ENCODE measurements at places on chromosomes 7 and 10.

DNA sequence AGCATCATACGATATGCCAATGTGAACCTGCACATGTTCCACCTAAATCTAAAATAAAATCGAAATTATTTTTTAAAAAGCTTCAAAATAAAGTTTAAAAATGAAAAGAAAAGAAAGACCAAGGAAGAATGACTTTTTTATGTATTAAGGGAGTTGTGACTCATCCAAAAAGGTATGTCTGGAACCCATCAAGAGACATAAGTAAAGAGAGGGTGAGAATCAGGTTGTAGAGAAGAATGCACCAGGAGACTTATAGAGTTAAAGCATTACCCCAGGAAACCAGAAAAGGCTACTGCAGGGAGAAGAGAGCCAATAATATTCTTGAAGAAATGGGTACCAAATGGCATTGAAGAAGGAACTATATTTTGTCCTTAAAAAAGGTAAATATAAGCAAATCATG, 69.8 kb downstream of the CTTNBP2 start:
- no peak for DNase-seq

DNA sequence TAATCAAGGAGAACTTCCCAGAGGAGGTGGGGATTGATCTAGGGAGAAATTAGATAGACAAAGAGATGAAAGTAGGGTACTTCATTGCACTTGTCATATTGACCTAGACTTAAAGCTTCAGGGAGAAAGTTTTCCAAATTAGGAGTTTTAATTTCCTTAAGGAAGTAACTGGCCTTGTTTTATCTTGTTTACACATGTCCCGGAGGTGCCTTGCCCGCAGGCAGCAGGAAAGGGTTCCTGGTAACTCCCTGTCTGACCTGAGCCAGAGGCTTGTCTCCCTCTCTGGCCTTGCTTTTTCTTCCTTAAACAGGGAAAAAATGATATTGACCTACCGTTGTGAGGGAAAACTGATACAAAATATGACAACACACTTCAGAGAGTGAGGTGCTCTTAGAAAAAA, 181.6 kb downstream of the EVX1 start:
- DNase-seq = no peak

DNA sequence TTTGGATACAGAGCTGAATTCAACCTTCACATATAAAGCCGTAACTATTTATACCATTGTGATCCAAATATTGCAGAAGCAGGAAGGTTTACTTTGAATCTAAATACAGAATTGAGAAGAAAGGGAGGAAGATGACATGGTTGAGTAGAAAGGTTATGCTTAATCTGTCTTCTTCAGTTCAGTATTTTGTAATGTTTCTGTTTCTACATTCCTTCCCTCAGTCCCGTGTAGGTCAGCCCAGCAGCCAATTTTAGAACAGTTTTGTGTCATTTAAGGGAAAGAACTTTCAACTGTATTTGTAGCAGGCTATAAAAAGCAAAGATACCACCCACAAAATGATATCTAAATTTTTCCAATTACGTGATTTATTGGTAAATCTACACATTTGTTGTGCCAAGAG, 97.4 kb downstream of the CPED1 start:
- DNase-seq = no peak

GRCh38 chr7:135710417-135711138, 17.4 kb downstream of the SLC13A4 start:
- DNase-seq = no peak

DNA sequence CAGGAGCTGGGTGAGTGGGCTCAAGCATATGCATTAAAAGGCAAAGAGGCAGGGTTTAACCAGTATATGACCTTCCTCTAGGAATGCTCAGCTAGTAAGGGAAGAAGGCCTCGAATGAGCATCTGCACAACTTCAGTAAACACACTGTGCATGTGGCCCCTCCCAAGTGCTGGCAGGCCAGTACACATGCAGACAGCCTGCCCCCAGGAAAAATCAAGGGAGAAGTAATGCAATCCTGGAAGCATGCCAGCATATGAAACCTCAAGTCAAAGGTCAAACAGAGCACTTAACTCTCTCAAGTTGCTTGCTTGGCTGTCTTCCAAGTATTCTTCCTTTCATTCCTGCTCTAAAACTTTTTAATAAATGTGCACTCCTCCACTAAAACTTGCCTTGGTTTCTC, 208.4 kb downstream of the ACTR3B start:
- no peak for DNase-seq

DNA sequence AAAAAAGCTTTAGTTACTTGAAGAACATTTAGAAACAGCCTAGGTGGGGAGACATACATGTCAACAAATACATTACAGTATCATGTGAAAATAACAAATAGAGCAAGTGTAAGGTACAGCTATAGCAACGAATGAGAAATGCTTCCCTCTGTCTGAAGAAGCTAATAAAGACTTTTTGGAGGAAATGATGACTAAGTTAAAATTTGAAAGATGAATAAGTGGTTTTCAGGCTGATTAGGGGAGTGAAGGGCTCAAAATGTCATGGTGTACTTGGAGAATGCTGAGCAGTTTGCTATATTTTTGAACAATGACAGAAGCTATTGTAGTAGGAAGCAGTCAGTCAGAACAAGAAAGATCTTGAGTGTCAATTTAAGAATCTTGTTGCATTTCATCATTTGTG, 2.8 kb upstream of the ARMC3 start:
- DNase-seq = no peak

DNA sequence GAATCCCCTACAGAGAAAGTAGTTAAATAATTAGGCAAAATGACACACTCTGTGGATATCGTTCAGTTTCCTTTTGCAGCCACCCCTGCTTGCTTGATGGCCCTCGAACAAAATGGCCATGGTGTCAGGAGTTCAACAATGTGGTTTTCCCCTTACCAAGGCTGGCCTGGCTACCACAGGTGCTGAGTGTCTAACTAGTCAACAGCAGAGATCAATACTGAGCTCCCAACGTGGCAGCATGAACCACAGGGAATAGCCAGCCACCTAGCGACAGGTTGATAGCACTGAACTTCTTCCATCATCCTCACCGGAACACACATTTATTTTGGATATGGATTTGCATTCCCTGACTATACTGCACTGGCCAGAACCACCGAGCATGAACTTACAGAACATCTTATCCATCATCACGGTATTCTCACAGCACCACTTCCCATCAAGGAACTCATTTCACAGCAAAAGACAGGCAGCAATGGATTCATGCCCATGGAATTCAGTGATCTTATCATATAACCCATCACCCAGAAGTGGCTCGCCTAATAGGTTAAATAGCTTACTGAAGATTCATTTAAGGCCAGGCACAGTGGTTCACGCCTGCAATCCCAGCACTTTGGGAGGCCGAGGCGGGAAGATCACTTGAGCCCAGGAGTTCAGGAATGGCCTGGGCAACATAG, 6.3 kb downstream of the C10orf67 start:
- peak; percentile 8 for DNase-seq

- no peak for DNase-seq
Measured at GRCh38 chr10:13421382-13421917, 73.4 kb upstream of the SEPHS1 start.

All from SHP77 (cell line).